ENCODE measurements at places on chromosomes 6 and 20. TPM values are rescaled to one million over a fixed set of nuclear protein-coding genes. Genes with fewer than 3 reads are reported as not detected.

- DNase-seq, result peak; percentile 47
These were observed at the start of gene NFATC2 for GRCh38 chr20:51542571-51543421. Gene NFATC2 (minus strand): TSS chr20:51542719. CDS start chr20:51542499, 220 bp downstream.

- DNase-seq, result no peak
These were observed 39.4 kb upstream of the RFPL4B start for GRCh38 chr6:112307707-112308106.

DNA sequence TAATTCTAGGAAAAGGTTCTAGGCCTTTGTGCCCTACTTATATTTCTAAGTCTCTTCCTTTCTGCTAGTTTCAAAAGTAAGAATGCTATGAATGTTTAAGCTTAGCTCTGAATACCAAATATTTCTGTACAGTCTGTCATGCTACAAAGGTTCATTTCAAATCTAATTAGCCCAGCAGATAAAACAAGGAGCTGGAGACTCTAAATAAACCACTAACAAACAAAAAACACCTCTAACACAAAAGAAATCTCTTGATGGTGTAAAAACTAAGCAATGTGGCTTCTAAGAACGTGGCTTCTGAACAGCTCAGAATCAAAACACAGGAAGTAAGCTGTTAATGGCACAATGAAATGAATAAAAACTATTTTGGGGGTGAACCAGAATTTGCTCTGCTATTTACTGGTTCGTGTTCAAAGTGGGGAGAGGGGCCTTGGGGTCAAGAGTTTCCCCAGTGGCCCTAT is 198.3 kb downstream of the BCAS1 start:
- no peak for DNase-seq

- no peak for DNase-seq
These were observed 18.8 kb upstream of the MRGBP start for GRCh38 chr20:62777528-62777830.

DNA sequence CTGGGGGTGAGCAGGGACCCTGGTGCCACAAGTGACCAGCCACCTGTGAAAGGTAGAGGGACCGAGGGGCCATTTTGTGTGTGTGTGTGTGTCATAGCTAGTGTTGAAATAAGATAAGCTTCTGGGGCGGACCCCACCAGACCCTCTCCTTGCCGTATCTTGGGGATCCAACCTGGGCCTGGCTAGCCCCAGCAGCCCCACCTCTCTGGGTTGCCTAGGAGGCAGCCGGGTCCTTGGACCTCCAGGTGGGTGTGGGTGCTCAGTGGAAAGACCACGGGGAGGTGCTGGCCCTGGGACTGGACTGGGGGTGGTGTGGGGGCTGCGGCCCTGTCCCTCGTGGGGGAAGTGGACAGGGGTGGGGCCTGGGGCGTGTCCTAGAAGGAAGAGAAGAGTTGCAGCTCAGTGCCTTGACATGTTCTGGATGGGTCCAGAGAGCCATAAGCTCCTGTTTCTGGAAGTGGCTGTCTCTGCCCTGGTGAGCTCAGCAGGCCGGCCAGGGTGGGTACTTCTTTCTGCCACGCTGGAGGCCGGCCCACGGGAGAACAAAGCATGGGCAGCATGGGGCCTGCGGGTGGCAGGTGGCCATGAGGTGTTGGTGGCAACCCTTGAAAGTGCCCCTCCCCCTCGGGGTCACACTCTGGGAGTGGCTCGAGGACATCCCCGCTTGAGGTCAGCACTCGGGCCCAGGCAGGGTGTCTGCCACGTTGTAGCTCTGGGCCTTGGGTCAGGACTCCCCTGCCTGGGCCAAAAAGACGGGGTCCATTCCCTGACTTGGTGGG is 8.4 kb downstream of the RBBP8NL start:
- no peak for DNase-seq

DNA sequence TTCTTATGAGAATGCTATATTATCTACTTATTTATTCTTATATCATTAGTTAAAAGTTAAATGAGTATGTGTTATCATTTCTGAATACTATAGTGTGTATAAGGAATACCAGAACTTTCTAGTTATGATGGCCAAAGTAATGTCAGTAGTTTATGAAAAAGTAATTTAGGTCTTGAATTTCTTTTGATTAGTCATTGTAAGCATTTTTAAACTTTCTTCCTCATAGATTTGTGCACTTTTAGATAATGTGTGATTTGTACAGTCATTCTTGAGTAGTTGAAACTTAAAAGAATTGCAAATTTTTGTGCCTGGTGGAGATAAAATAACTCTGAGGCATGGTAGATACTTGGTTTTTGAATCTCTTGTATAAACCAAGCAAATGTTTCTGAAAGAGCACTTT is 311.3 kb downstream of the CDKAL1 start:
- DNase-seq, result no peak

GRCh38 chr6:106510090-106510970 is 119.0 kb downstream of the RTN4IP1 start:
- DNase-seq, result peak; percentile 64

- DNase-seq, result no peak
These were observed 213.9 kb upstream of the STXBP5 start for GRCh38 chr6:146990284-146990683.

DNA sequence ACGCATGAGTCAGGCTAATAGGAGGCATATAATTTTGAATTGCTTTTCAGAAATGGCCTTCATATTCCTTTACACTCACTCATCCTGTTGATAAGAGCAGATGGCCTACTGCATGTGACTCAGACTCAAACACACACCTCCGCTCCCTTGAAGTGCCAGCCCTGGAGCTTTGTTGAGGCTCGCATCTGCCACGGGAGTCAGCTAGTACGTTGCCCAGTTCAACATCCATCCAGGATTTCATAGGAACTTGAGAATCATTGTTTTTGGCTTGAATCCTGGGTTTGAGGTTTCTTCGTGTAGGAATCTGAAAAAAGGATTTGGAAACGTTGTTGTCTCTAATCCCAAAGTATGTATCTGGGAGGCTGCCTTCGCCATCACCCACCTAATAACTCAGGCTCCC is 87.4 kb upstream of the JAG1 start:
- DNase-seq, result no peak

GRCh38 chr20:31484001-31484400 is 8.9 kb downstream of the REM1 start:
- DNase-seq, result no peak

DNA sequence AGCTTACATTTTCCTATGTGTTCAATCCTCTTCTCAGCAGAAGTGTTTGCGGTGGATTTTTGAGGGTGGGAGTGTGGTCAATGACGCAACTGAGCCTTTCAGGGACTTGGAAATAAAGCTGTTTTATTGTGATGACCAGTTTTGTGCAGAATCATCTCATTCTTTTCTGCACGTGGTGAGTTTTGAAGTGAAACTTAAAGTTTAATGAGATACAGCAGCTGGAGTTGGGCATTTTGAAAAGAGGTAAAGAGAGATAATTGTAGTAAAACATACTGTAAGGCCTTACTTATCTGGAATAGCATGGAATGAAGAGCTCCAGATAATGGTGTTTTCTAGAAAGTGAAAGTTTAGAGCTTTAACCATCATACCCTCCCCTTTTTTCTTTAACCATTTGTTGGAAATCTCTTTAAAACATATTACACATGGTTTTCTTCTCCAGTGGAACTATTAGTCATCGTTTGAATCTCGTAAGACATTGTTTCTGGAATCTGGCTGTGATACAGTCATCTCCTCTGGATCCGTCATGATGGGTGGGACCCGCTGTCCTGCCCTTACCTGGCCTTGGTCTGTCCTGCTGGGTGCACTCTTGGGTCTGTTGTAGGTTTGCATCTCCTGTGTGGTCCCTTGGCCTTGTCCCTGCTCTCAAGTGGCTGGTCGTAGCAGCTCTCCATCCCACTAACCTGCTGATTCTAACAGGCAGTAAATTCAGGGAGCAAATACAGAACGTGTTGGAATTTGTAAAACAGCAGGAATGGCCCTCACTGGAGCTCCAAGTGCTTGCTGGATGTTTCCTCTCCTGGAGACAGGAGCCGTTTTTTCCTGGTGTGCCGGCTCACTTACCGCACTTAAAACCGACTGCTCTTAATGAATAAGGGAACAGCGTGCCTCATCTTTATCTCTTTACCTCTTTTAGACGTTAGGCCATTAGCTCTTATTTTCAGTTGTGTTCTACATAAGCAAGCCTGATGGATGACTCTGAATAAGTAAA is 29.8 kb downstream of the UST start:
- no peak for DNase-seq

- no peak for DNase-seq
These were observed 78.7 kb downstream of the SGK1 start for GRCh38 chr6:134238960-134239795.

GRCh38 chr6:137734875-137735182 is 132.2 kb upstream of the TNFAIP3 start:
- no peak for DNase-seq

DNA sequence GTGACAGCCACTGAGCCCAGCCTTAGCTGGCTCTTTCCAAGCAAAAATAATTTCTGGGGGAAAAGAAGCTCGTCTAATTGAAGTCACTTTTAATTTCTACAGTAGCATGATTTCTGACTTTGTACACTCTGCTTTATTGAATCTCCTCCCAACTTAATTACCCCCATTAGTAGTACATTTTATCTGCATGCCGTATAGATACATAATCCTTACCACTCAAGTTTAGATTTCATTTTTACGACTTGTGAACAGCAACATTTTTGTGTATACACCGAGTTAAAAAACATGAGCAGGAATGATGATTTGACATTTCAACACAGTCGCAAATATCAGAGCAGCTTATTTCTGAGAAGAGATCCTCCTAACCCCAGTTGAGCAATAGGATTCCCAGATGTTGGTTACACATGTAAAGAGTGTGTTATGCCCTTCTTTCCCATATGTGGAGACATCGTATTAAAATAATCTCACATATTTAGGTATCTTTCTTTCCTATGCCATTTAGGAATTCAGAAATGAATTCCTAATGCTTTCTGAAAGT is 127.3 kb upstream of the MTHFD1L start:
- DNase-seq, result no peak

- DNase-seq, result no peak
These were observed 111.3 kb upstream of the PRSS16 start for GRCh38 chr6:27136077-27136644.

- DNase-seq, result no peak
These were observed 67.3 kb downstream of the ATP9A start for GRCh38 chr20:51700809-51701285.

- no peak for DNase-seq
These were observed 600.0 kb downstream of the QKI start for GRCh38 chr6:164014346-164015087.

- peak; percentile 61 for DNase-seq
These were observed 212.9 kb upstream of the ARID1B start for GRCh38 chr6:156564127-156564806.

- DNase-seq, result no peak
These were observed 170.8 kb downstream of the TMEM242 start for GRCh38 chr6:157152556-157152955.

DNA sequence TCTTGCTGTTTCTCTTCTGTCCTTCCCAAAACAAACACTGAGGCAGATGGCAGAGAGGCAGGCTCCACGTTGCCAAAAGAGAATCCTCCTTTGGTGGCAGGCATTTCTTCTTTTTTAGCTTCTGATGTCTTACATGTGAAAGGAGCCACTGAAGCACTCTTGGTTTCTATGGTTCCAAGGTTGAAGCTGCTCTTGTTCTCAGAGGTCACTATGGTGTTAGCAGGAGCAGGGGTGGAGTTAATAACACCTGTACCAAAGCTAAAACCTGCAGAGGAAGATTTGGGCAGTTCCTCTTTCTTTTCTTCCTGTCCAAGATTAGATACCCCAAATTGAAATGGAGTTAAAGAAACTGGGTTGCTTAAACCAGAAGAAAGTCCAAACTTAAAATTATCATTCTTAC is 28.8 kb downstream of the FAM8A1 start:
- no peak for DNase-seq

GRCh38 chr20:24449026-24449720 is 20.3 kb upstream of the SYNDIG1 start:
- no peak for DNase-seq

Gene LAMA4
- not detected for total RNA-seq

Gene ARFGAP1
- 94.4 TPM for total RNA-seq

Gene IL20RA
- total RNA-seq, result not detected

Gene MAP3K5
- total RNA-seq, result 6.5 TPM

Gene SLC22A1
- total RNA-seq, result 1.2 TPM

Gene SAMD10
- total RNA-seq, result 23.4 TPM

Gene OR12D3
- total RNA-seq, result not detected

Gene DDX43
- 0.52 TPM for total RNA-seq

Gene TDRD6
- not detected for total RNA-seq

Gene CLVS2
- not detected for total RNA-seq

Gene BMP7
- not detected for total RNA-seq

Gene TGM2
- not detected for total RNA-seq

Gene FAM209B
- total RNA-seq, result 1.8 TPM

Gene GINS1
- total RNA-seq, result 33.5 TPM

Gene OPRM1
- total RNA-seq, result not detected
